ENCODE measurements at places on chromosomes 2 and 18.

GRCh38 chr2:190213441-190214335 is 105.9 kb downstream of the HIBCH start:
- DNase-seq = no peak

- DNase-seq = no peak
These were observed 15.8 kb upstream of the IL1RL1 start for GRCh38 chr2:102295566-102295965.

GRCh38 chr2:64533882-64534281 is 9.8 kb downstream of the AFTPH start:
- DNase-seq = no peak

GRCh38 chr2:85547089-85547858 is 8.3 kb downstream of the MAT2A start:
- DNase-seq = no peak

- DNase-seq = no peak
These were observed 3.7 kb downstream of the PLEK start for GRCh38 chr2:68368654-68369336.

- no peak for DNase-seq
These were observed 103.5 kb upstream of the PPP1CB start for GRCh38 chr2:28648147-28648546.
